C1 segment of cervical spinal cord (tissue), 14 donors: ENCODE measurements at places on chromosomes 1 and 21.

DNA sequence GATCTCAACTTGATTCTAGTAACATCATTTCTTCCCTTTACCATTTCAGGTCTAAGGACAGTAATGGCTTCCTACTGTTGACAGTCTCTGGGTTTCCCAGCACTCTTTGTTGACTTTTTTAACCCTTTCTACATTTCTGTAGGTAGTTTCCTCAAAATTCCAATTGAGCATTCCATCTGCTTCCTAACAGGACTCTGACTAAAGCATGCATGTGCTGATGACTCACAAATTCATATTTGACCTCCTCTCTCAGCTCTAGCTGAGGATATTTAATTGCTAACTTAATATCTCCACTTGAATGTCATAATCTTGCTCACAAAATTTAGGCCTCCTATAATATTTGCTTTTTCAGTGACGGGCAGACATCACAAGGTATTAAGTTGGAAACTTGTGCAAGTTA lies 93.3 kb upstream of the ZNHIT6 start:
- no peak for DNase-seq

DNA sequence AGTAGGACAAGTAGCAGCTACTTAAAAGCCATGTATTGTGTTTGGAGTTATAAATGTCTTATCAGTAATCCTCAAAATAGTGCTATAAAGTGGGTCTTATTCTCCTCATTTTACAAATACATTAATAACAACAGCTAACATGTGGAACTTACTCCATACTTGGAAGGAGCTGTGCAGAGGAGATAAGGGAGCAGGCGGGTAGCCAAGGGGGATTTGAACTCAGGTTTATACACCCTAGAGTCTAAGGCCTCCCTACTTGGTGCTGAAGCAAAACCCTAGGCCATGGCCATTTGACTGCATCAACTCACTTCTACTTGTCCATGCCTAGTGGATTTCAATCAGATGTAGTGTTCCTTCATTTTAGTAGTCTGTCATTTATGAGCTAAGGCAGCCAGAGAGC lies 72.1 kb downstream of the LMO4 start:
- no peak for DNase-seq

GRCh38 chr1:67724928-67725560 lies 40.0 kb downstream of the GADD45A start:
- no peak for DNase-seq

- DNase-seq, result no peak
Observed at GRCh38 chr1:52403566-52404115, 582 bp downstream of the ORC1 start.

DNA sequence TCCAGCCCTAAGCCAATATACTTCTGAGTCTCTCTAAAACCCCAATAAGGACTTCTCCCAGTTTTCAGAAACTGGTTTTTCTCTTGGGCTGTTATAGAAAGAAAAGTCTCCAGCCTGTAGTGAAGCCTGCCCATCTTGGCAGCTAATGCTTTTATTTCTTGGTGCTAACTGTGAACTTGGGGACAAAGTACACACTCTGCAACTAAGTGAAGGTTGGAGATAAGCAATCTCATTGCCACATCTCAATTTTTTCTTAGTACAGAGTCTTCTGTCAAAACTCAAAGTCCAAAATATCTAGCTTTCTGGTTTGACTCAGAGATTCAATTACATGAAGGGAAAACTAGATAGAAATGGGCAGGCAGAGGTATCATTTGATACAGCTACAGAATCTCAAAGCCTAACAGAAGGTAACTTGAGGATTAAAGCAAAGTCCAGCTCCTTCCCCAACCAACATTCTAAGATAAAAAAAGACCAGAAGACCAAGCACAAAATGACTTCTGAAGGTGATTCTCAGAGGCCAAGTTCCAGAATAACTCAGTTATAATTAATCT lies 14.0 kb downstream of the AK2 start:
- no peak for DNase-seq

DNA sequence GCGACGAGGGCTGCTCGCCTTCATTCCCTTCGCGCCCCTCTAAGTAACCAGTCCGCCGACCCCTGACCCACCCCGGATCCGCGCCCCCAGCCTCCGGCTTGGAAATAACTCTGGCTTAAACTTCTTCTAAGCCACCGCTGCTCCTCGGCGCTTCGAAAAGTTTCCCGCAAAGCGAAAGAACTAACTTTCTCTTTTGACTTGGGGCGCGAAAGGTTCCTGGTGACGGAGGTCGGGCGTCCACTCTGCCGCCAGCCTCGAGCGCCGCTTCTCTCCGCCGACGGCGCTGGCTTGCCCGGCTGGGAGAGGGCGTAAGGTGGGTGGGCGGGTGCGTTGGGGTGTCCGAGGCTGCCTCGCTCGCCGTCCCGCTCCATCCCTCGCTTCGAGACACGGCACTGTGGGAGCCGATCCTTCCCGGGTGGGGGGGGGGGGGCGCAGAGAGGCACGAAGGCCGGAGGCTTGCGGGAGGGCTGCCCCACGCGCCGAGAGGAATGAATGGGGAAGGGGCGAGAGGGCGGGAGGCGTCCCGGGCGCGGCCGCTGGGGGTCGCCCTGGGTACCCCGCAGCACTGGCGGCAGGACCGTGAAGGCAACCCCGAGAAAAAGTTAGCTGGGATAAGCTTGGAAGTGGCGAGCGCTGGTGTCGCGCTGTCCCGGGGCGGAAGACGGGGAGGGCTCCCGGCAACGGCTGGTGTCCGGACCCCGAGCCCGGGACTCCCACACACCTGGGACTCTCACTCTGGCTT lies 569 bp downstream of the ATF3 start:
- DNase-seq, result peak; percentile 33

DNA sequence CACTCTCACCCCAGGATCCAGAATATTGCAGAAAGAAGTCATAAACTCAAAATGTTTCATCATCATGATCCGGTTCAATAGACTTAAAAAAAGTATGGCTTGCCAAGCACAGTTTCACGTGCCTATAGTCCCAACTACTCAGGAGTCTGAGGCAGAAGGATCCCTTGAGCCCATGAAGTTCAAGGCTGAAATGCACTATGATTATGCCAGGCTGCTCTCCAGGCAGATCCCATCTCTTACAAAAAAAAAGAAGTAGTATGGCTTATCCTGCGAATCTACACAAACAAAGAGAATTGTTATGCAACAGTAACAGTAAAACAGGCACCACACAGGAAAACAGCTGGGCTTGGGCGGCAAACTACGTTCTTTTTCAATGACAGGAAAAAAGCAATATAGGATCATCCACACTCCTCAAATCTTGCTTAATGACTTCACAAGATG lies 76.2 kb downstream of the EIF4G3 start:
- no peak for DNase-seq

- no peak for DNase-seq
Observed at GRCh38 chr1:195960580-195960979, 647.7 kb downstream of the KCNT2 start.

- no peak for DNase-seq
Observed at GRCh38 chr1:206725109-206725963, 40.6 kb downstream of the MAPKAPK2 start.

DNA sequence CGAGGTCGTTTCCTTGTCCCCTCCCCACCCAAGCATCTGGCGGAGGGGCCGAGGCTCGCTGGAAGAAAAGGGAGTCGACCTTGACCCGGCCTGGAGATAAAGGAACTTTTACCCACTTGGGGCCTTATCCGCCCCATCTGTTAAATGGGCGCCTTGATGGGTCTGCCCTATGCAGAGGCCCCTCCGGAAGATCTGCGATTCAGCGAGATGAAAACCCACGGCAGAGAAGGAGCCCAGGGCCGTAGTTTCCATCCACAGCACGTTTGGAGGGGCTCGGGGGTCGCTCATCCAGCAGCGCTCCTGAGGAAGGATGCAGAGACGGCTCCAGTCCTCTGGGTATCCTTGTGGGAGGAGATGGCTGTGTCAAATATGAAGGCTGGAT lies 518 bp downstream of the NCMAP start:
- DNase-seq, result no peak

- DNase-seq, result no peak
Observed at GRCh38 chr21:26843933-26844257, 1.3 kb downstream of the ADAMTS1 start.

GRCh38 chr1:20280341-20280740 lies 10.3 kb upstream of the VWA5B1 start:
- DNase-seq, result no peak

GRCh38 chr1:1167398-1167821 lies 6.3 kb upstream of the TTLL10 start:
- DNase-seq, result no peak

- no peak for DNase-seq
Observed at GRCh38 chr1:172926070-172926469, 124.7 kb downstream of the TNFSF18 start.

GRCh38 chr1:185960422-185961321 lies 226.5 kb downstream of the HMCN1 start:
- DNase-seq, result no peak

DNA sequence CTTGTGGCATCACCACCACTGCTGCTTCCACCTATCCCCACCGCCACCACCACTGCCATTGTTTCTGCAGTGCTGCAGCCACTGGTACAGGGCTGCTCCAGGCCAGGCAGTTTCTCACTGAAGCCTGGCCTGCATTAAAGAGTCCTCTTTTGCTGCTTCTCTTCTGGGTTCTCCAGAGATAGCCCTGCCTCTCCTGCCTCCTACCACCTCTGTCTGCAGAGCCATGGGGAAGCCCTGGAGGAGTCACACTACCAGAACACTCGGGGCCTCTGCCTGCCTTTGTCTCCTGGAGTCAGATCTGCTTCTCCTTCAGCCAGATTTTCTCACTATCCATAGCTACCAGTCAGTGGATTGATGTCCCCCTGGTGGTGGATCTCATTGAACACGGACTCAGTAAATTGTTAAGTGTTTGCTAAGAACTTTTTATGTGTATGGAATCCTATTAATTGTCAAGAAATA lies 37.7 kb upstream of the DDAH1 start:
- DNase-seq, result no peak

DNA sequence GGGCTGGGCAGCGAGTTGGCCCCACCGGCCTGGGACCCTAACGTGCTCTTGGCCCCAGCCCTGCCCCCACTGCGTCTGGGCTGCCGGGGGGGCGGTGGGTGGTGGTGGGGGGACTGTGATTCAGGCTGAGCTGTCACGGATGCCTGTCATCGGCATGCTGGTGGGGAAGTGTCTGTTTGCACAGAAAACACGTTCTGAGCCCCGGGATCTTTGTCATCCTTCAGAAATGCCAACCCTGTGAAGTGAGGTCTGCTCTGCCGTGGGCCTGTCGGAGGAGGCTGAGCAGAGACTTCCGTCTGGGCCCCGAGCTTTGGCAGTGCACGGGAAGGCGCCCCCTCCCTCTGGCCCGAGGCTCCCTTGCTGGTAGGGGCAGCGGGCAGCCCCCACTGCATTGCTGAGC lies 24.3 kb upstream of the PLCH2 start:
- DNase-seq, result no peak

GRCh38 chr1:200857804-200858203 lies 15.0 kb upstream of the GPR25 start:
- no peak for DNase-seq

DNA sequence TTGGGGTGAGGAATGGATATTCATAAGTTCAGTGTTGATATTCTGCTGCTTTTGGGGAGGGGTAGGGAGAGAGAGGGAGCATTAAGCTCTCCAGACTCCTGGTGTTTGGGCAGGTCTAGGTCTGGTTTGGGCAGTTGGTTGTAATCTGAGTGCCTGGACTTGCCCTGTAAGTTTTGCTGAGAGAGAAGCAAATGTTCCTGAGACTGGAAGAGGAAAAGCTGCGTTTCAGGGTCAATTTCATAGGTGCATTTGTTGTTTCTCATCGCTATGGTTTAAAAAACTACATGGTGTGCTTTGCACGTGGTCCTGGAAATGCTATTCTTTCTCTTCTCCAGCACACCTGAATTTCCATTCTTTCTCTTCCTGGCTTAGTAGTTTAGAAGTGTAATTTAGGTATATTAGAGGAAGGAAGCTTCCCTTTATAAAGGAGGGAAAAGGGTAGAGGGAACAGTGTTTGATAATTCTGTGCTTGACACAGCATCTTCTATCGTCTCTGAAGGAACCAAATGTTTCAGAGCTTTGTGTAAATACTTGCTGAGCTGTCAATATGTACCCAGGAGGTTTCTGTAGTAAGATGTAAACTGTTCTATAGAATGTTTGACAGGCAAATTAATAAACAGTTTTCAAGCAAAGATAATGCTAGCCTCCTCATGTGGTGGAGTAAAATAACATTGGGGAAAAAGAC lies 6.3 kb downstream of the ARID1A start:
- DNase-seq, result no peak

DNA sequence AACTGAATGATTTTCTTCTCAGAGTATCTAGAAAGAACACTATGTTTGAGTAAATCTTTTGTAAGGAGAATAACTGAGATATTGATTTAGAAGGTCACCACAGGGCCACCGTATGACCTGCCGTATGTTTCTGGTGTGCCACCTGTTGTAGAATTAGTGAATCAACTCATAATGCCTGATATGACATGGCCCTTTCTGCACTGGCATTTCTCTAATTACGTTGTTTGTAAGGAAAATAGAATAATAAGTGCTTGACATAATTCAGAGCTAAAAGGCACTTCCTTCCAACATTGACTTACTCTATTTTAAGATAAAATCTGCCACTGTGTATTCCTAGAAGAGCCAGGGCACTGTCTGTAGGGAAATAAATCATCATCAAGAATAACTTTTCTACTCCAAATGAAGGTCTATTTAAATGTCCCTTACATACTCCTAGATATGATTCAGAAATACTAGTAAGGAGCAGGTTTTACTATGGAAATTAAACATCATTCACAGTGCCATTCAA lies 101.7 kb downstream of the PHTF1 start:
- DNase-seq, result no peak

DNA sequence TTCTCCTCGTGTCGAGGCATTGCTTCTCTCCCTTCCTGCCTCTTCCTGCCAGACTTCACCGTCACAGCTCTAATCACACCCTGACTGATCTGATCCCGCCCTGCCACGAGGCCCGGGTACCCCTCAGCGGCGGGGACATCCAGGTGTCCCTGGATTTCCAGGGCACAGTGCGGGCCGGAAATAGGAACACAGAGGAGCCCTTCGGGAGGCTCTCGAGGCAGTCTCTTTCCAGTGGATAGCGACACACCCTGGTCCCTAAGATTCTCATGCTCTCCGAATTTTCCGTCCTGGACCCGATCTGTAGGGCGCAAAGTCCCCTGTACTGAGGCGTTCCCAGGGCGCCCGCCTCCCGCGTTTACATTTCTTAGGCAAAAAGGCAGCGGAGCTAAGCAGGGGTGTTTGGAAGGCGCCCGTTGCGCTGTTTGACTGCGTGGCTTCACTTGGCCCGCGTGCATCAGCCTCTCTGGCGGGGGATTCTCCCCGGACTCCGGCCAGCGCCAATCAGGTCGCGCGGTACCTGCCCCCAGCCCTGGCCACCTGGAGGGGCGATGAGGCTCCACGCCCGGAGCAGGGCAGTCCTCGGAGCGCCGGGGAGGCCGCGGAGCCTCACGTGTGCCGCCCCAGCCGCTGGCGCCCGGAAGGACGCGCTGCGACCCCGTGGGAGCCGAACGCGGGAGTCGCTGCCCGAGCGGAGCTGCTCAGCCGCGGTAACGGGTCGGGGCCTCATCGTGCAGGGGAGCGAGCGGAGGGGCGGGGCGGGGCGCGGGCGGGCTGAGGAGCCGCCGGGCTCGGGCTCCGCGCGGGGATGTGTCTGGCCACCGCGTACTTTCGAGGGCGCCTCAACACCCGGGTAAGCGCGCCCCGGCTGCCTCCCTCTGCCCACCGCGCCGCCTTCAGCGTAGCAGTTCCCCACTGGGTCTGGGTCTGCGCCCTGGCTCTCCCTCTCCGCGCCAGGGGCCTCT lies at the start of gene FAM163A:
TSS of gene FAM163A (plus strand) at position 575 of the 962 bp plus-strand sequence. CDS start 69,807 bp downstream, outside the sequence.
- no peak for DNase-seq
